SK-N-MC (cell line): ENCODE measurements at places on chromosomes 11 and 22.

GRCh38 chr11:114483929-114484328 is 44.7 kb downstream of the REXO2 start:
- DNase-seq, result no peak

- DNase-seq, result no peak
These were observed 37.5 kb upstream of the NNMT start for GRCh38 chr11:114258696-114259095.

GRCh38 chr11:112558691-112559090 is 298.0 kb upstream of the PLET1 start:
- DNase-seq, result no peak

DNA sequence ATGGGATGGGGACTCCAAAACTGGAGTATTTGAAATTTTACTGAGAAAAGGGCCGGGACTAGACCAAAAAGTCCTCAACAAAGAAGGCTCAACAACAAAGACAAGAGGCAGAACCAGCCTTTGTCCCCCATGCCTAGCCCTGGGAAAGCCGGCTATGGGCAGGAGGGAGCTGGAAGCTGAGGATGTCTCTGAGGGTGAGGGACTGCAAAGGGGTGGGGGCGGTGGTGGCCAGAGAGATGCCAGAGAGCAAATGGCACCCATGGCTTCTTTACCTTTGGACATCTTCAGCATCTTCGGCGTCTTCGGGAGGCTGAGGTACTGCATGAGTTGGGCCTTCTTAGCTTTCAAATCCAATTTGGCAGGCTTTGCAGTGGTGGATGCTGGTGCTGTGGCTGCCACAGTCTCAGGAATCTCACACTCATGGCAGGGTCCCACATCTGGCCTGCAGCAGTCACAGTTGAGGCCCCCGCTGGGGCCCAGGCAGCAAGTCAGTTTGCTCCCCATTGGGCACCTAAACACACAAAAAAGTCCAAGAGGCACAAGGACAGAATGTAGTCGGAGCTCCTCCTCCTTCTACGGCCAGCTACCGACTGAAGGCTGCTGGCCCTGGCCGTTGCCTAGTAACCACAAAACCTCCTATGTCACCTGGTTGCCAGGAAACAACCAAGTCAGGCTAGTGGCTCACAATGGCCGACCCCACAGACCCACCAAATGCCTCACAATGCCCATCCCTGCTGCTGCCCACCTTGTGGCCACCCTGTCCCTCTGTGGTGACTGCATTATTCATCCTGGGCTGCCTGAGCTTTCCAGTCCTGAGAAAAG is at the start of gene C22orf42:
TSS of gene C22orf42 (minus strand) at position 592 of the 822 bp plus-strand sequence. CDS start at position 504, 88 bp downstream.
- no peak for DNase-seq

GRCh38 chr11:62221498-62221897 is 13.0 kb downstream of the SCGB2A1 start:
- no peak for DNase-seq

- DNase-seq, result no peak
These were observed 7.5 kb downstream of the CFL1 start for GRCh38 chr11:65850217-65851082.

DNA sequence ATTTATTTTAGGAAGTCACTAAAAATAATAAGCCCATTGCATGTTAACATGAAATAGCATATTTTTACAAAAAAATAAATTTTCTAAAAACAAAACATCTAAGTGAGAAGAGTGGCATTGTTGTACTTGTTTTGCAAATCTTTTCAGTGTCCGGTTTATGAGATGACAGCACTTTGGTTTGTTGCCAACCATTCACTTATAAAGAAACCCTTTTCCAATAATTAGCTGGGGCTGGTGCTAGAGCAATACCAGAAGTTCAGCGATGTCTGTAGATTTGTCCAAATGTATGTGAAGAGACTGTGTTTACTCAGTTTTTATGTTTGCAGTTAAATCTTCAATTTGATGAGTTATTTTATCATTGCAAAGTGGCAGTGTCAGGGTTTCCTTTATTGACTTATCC is 22.1 kb upstream of the KRTAP5-7 start:
- DNase-seq, result no peak

DNA sequence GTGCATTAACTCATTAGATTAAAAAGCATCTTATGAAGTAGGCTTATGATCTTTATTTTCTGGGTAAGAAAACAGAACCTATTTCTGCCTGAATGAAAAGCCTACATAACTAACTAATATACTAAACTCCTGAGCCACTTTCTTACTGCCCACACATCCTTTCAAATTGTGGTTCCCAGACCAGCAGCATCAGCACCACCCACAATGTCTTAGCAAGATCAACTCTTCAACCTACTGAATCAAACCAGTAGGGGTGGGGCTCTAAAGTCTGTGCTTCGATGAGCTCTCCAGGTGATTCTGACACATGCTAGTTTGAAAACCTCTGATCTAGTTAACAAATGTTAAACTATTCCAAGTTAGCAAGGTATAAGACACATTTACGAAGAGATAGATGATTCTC is 462.4 kb downstream of the DLG2 start:
- no peak for DNase-seq

- DNase-seq, result no peak
These were observed 89.9 kb downstream of the PPP6R3 start for GRCh38 chr11:68550485-68550817.

DNA sequence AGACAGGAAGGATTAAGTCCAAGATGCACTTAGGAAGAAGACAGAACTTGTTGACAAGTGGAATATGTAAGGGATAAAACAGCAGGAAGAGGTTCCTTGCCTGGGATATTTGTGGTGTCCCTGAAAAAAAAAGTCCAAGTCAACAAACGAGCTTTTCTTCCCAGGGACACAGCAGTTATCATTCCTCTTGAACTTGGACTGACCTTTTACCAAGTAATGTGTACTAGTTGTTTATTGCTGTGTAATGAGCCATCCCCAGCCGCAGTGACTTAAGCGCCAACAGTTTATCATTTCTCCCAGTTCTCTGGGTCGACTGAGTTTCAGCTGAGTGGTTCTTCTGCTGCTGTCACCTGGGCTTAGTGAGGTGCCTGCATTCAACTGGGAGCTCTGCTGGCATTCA is 37.0 kb downstream of the KREMEN1 start:
- DNase-seq, result no peak

- no peak for DNase-seq
These were observed 55.3 kb downstream of the ETS1 start for GRCh38 chr11:128532016-128532571.
